ENCODE measurements at places on chromosomes 12 and 14.

- DNase-seq = no peak
These were observed 11.2 kb upstream of the SERPINA4 start for GRCh38 chr14:94550041-94550440.

DNA sequence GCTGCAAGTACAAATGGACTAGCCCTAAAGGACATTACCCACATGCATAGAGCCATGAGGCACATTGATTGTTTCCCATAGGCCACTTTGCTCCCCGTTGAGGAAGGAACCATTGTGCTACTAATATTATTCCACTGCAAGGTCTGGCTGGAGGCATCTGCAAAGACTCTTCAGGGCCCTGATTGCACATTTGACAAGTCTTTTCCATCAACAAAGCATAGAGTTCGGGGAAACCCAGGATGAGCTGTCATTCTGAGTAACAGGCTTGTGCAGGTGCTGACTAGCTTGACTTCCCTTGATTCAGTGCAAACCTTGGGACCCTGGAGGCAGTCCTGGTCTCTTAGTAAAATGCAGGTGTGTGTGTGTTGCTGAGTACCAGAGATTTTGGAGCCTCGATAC, 73.8 kb downstream of the SUSD6 start:
- peak; percentile 17 for DNase-seq

DNA sequence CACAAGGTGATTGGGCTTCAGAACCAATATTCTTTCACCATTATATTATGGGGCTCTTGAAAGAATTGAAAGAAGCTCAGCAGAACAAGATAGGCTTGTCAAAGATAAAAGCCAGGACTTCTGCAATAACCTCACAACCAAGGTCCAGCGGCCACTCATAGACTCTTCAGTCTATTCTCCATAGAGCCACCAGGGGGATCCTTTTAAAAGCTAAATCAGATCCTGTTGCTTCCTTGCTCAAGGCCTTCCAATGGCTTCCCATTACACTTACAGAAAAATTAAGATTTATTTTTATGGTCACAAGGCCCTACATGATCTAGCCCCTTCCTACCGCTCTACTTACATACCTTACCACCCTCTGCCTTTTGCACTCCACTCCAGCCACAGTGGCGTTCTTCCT, 169.6 kb downstream of the C12orf42 start:
- DNase-seq = no peak

DNA sequence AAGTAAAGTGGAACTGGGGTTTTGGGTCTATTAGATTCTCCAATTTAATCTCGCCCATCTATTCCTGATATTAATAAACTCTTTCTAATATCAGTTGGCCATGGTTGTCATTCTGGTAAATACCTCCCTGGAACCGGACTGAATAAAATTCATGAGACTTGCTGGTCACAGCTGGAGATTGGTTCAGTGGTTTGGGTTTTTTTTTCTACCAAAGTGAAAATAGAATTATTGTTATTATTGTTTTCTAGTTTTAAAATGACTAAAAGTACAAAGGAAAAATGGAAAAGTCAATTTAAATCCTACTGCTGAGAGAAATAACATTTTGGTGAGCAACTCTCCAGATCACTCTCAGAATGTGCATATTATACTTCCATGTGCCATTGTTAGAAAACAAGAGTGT, 437.5 kb downstream of the ZFP36L1 start:
- DNase-seq = no peak

- no peak for DNase-seq
These were observed 1224.9 kb upstream of the TMEM132C start for GRCh38 chr12:127041985-127042625.

GRCh38 chr14:93042968-93043940, 72.5 kb downstream of the ITPK1 start:
- no peak for DNase-seq

- no peak for DNase-seq
These were observed 10.9 kb upstream of the PIK3C2G start for GRCh38 chr12:18250313-18250916.

Data from stimulated activated CD4-positive, alpha-beta T cell treated with anti-CD3 and anti-CD28 coated beads, Interleukin-1b, Interleukin-23, amount 100 ng/mL, for 1 hour (primary cell).